IMR-90 (cell line): ENCODE measurements at places on chromosomes 12 and 14. TPM values are rescaled to one million over a fixed set of nuclear protein-coding genes. Genes with fewer than 3 reads are reported as not detected.

- DNase-seq, result peak; percentile 93
- no peak overlapping the region for H3K4me3 ChIP-seq
- no peaks in the 10 kb centered on the region for H3K27me3 ChIP-seq
- peaks cover 29% of the 10 kb centered on the region for H3K4me1 ChIP-seq
- H3K27ac ChIP-seq, result peak overlapping the region; percentile 93
Observed at GRCh38 chr12:75722714-75723200, 211.3 kb upstream of the KRR1 start.

- DNase-seq, result no peak
- H3K36me3 ChIP-seq, result no peaks in the 10 kb centered on the region
Observed at GRCh38 chr12:131808744-131809371, 19.3 kb upstream of the MMP17 start.

The B4GALNT1 gene
- total RNA-seq, result 0.18 and 0.28 TPM in 2 replicates

The AQP2 gene
- not detected in 2 replicates for total RNA-seq

The TMEM63C gene
- under 0.01 TPM in 1 of 2 replicates, not detected in the other for total RNA-seq

- H3K36me3 ChIP-seq, result no peaks in the 10 kb centered on the region
- DNase-seq, result no peak
- H3K27ac ChIP-seq, result no peak overlapping the region
Observed at GRCh38 chr12:44459569-44459968, 416.5 kb downstream of the NELL2 start.

GRCh38 chr12:98894412-98895085 lies 249.5 kb downstream of the APAF1 start:
- H3K4me3 ChIP-seq, result no peak overlapping the region
- DNase-seq, result no peak
- no peaks in the 10 kb centered on the region for H3K4me1 ChIP-seq
- no peaks in the 10 kb centered on the region for H3K36me3 ChIP-seq
- H3K27ac ChIP-seq, result no peak overlapping the region

- no peak overlapping the region for H3K27ac ChIP-seq
- H3K4me1 ChIP-seq, result no peaks in the 10 kb centered on the region
- no peak overlapping the region for H3K4me3 ChIP-seq
- no peaks in the 10 kb centered on the region for H3K36me3 ChIP-seq
Observed at GRCh38 chr12:91496337-91496736, 313.7 kb upstream of the DCN start.

- no peaks in the 10 kb centered on the region for H3K36me3 ChIP-seq
- no peak overlapping the region for H3K4me3 ChIP-seq
- H3K27me3 ChIP-seq, result peaks cover 13% of the 10 kb centered on the region
- no peaks in the 10 kb centered on the region for H3K4me1 ChIP-seq
Observed at GRCh38 chr12:121030576-121031212, 8.4 kb downstream of the OASL start.

DNA sequence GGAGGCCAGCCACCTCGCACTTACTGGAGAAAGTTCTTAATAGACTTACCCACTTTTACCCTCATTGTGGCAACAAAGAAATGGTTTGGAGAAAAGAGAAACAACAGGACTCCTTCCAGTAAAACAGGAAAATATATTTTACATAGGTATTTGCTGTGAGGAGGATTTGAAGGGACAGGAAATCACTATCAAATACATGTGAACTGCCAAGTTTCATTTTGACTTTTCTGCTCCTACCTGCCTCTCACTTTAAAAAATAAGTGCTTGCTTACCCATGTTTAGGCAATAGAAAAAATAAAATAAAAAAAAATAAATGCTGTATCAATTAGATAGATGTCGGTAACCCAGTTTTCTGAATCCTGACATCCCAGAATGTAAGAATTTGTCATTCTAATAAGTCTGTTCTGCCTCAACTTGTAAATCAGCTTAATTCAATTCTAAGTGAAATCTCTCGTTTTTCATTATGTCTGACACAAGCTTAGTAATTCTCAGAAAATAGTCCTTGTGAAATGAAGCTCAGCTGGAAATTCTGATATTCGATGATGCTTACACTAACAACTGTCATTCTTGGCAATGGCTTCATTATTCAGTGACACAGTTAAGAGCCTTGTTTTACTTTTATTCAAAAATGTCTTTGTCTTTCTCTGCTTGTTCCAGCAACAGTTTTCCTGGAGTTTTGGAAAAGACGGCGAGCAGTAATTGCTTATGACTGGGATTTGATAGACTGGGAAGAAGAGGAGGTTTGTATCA lies 131.3 kb downstream of the SLC5A8 start:
- peaks cover 11% of the 10 kb centered on the region for H3K36me3 ChIP-seq
- H3K27ac ChIP-seq, result no peak overlapping the region
- peaks cover 7% of the 10 kb centered on the region for H3K4me1 ChIP-seq
- H3K4me3 ChIP-seq, result no peak overlapping the region

The SLCO1B1 gene
- not detected in 2 replicates for total RNA-seq

DNA sequence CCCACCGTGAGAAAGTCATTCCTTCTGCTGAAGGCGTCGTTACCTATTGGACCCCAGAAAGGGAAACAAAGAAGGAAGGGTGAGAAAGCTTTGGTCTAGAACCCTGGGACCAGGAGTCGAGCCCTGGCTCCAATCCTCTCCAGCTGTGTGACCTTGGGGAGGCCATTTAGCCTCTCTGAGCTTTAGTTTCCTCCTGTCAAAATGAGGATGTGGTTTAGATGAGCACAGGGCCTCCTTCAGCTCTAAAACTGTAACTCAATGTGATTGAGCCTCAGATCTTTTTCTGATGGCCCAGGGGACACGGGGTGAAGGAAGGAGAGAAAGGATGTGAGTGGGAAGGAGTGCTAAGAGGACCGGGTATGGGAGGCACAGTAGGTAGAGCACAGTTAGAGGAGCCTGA lies 7.7 kb downstream of the JDP2 start:
- peaks cover 73% of the 10 kb centered on the region for H3K36me3 ChIP-seq
- peaks cover 23% of the 10 kb centered on the region for H3K4me1 ChIP-seq
- no peak for DNase-seq
- no peak overlapping the region for H3K27ac ChIP-seq

GRCh38 chr12:122205053-122205925 lies 1.8 kb downstream of the B3GNT4 start:
- no peak overlapping the region for H3K4me3 ChIP-seq
- peaks cover 24% of the 10 kb centered on the region for H3K36me3 ChIP-seq
- DNase-seq, result no peak

DNA sequence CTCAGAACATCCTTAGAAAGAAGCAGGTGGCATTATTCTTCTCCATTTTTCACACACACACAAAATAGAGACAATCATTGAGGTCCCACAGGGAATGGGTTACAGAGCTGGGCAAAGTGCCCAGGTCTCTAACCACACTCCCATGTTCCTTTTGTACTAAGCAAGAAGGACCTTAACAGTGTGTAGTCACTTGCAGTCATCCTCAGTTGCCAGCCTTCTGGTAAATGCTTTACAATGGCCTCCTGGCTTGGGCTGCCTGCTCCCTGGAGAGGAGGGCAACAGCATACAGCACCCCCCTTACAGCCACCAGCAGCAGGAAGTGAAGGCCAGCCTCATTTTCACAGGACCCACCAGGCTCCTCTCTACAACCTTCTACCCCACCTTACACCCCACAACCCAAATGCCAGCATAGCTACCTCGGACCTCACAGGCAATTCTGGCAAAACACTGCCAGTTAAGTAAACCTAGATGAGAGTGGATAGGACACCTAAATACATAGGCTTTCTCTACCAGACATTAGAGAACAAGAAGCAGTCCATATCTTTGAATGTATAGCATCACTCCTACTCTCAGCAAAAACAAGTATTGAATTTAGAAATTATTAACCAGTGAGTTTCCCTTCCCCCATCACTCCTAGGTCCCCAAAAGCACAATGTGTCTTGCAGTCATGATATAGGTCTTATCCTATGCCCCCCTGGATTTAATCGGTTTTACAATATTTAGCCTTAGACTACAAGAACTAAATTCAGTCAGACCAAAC lies 88.1 kb downstream of the PPP2R5E start:
- peaks cover 3% of the 10 kb centered on the region for H3K4me1 ChIP-seq
- H3K4me3 ChIP-seq, result no peak overlapping the region
- no peak overlapping the region for H3K27ac ChIP-seq
- H3K27me3 ChIP-seq, result no peaks in the 10 kb centered on the region
- peak; percentile 54 for DNase-seq
- H3K36me3 ChIP-seq, result peaks cover 7% of the 10 kb centered on the region; the same call in 1 of the 2 replicates

The TAS2R8 gene
- not detected in 2 replicates for total RNA-seq

DNA sequence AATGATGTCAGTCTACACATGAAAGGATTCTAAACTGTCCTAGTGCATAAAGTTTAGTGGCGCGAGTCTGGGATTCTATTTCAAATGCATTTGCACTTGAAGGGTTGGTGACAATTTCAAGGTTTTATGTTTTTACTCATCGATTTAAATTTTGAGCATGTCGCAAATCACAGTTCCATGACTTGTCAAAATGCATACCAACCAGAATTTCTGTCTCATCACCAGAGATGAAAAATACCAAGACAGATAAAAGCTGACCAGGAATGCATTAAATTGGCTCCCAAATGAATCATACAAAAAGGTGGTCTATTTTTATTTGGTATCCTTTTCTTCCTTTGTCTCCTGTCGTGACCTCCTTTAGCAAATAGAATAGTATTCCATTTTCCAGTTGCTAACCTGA lies 25.2 kb downstream of the TMEM30B start:
- H3K27me3 ChIP-seq, result no peaks in the 10 kb centered on the region
- peaks cover 18% of the 10 kb centered on the region for H3K4me1 ChIP-seq
- no peaks in the 10 kb centered on the region for H3K36me3 ChIP-seq
- H3K4me3 ChIP-seq, result no peak overlapping the region
- no peak overlapping the region for H3K27ac ChIP-seq

The TPPP2 gene
- not detected in 2 replicates for total RNA-seq

DNA sequence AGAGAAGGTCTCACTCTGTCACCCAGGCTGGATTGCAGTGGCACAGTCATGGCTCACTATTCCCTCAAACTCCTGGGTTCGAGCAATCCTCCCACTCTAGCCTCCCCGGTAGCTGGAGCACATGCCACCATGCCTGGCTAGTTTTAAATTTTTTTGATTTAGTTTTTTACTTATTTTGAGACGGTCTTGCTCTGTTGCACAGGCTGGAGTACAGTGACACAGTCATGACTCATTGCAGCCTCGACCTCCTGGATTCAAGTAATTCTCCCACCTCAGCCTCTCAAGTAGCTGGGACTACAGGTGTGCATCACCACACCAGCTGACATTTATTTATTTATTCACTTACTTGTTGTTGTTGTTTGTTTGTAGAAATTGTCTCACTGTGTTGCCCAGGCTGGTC lies 22.2 kb upstream of the DIP2B start:
- H3K27ac ChIP-seq, result no peak overlapping the region
- H3K27me3 ChIP-seq, result no peaks in the 10 kb centered on the region
- no peaks in the 10 kb centered on the region for H3K4me1 ChIP-seq
- no peak overlapping the region for H3K4me3 ChIP-seq

GRCh38 chr14:87573591-87573990 lies 419.4 kb downstream of the GALC start:
- no peaks in the 10 kb centered on the region for H3K27me3 ChIP-seq
- H3K36me3 ChIP-seq, result no peaks in the 10 kb centered on the region
- no peak overlapping the region for H3K4me3 ChIP-seq
- no peak for DNase-seq
- H3K27ac ChIP-seq, result no peak overlapping the region
- H3K4me1 ChIP-seq, result no peaks in the 10 kb centered on the region

DNA sequence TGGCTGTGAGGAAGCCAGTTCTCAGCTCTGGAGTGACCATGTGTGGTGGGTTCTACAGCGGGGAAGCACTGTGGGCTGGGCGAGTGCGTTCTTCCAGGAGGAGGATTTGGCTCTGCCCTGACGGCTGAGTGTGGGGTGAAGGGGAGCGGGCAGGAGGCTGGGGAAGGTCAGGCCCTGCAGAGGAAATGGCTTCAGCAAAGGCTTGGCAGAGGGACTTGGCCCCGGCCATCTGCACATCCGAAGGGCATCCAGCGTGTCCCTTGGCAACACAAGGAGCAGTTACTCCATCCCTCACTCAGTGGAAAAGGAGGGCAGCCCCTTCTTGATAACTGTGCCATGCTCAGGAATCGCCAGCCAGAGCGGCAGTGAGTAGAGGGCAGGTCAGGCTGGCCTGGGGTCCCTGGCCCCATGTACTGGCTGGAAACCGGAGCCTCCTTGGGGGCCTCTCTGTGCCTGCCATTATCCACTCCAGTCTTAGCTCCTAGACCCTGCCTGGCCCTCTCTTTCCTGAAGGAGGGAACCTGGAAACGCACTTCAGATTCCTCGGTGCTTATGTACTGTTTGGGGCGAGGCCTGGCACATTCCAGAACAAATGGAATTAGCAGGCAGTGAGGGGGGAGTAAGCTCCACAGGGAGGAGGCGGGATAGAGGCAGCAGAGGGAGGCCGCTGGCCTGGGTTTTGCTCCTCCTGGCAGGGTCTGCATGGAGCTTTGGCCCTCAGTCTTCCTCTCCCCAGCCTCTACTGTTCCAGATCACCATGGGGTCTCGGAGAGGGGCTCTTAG lies 133.6 kb upstream of the NCOR2 start:
- peak; percentile 50 for DNase-seq
- H3K27me3 ChIP-seq, result no peaks in the 10 kb centered on the region; the same call in 1 of the 2 replicates
- no peak overlapping the region for H3K4me3 ChIP-seq
- peaks cover 10% of the 10 kb centered on the region for H3K4me1 ChIP-seq
- H3K36me3 ChIP-seq, result no peaks in the 10 kb centered on the region
- no peak overlapping the region for H3K27ac ChIP-seq

- no peaks in the 10 kb centered on the region for H3K4me1 ChIP-seq
- H3K27ac ChIP-seq, result no peak overlapping the region
- no peak overlapping the region for H3K4me3 ChIP-seq
- no peaks in the 10 kb centered on the region for H3K27me3 ChIP-seq
- H3K36me3 ChIP-seq, result no peaks in the 10 kb centered on the region
Observed at GRCh38 chr12:130147875-130148596, 14.2 kb upstream of the FZD10 start.

GRCh38 chr14:100816286-100816949 lies 9.5 kb upstream of the MEG3 start:
- no peak overlapping the region for H3K4me3 ChIP-seq
- H3K27ac ChIP-seq, result peak overlapping the region; percentile 92
- H3K4me1 ChIP-seq, result peaks cover 12% of the 10 kb centered on the region
- DNase-seq, result no peak
- no peaks in the 10 kb centered on the region for H3K36me3 ChIP-seq
- H3K27me3 ChIP-seq, result no peaks in the 10 kb centered on the region

- H3K4me1 ChIP-seq, result no peaks in the 10 kb centered on the region
- DNase-seq, result no peak
- H3K4me3 ChIP-seq, result no peak overlapping the region
- no peak overlapping the region for H3K27ac ChIP-seq
Observed at GRCh38 chr12:96571101-96571862, 81.9 kb downstream of the CFAP54 start.
